Stimulated activated CD4-positive, alpha-beta T cell treated with anti-CD3 and anti-CD28 coated beads, Interleukin-1b, Interleukin-23, amount 100 ng/mL, for 1 hour (primary cell): ENCODE measurements at places on chromosomes 3 and 15.

DNA sequence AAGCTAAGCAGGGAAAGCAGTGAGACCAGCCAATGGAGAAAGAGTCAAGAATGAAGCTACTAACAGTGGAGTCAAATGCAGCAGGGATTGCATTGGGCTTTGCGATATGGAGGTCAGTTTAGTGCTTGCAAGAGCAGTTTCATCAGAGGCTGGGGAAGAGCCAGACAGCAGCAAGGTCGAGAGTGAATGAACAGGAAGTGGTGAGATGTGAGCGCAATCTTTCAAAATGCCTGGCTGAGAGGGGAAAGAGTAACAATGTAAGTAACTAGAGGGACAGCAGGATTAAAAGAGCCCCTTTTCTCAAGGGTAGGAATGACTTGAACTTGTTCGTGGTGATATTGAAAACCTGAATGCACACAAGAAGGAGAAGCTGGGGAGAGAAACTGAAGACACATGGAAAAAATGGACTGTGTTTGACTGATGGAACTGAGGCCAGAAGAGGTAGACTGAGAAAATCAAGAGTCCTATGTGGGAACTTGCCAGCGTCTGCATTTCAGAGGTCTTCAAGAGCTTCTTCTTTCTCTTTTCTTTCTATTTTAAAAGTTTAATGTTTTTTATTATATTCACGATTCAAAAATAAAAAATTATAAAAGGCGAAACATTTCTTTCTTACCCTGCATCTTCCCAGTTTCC, 30.6 kb upstream of the GPR160 start:
- no peak for DNase-seq

GRCh38 chr3:150738688-150739087, 24.3 kb downstream of the SIAH2 start:
- no peak for DNase-seq

DNA sequence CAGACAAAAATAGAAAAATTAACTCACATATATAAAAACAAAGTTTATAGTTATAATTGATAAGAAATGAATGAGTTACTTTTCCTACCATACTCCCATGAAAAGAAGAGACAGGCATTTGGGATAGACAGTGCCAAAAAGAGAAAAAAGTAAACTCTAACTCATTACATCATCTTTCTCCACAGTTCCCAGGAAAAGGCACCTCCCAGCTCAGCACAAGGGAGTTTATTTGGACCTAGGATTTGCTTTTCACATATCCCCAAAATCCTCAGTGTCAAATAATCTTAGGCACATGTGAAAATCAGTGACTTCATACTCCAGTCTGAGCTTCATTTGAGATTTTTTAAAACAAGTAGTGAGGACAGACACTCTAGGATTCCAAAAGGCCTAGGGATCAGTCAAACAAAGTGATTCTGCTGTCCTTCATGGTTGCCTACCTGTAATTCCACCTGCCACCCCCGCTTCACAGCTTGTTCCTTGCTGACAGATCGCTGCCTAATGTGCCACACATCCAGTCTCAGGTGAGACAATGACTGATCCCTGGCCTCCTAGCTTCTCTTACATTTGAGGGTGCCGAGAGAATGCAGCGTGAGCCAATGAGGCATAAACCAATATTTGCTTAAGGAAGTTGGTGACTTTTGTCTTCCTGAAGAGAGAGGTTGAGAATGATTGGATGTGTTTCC, 573.7 kb downstream of the TBL1XR1 start:
- DNase-seq, result no peak

DNA sequence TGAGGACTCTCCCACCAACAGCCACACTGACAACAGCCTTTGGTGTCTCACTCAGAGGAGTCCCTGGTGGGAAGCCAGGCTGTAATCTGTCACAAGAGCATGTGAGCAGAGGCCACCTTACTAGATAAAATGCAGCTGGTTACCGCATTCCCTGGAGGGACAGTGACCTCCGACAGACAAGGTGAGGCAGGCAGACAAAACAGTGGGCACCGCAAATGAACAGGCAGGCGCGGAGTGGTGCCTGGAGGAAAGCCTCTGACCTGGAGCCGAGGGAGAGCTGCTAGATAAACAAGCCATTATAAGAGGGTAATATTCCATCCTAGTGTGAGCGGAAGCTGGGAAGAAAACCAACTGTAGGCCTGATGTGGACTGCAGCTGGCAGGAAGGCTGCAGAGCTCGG, 736.4 kb downstream of the FHIT start:
- no peak for DNase-seq

DNA sequence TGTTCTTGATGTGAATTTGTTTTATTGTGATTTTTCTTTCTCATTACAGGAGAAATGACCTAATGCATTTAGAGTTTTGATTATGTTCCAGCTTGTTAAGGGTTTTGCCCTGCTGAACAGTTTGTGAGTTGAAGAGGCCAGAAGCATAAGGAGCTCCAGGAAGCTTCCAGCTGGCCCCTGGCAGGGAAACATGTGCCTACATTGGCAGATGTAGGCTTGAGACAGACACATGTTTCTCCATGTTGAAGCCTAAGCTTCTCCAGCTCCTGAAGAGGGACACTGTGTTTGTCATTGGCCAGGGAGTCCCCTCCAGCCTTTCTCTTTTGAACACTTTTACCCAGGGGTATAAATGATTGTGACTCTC, 88.4 kb downstream of the ASB7 start:
- no peak for DNase-seq

DNA sequence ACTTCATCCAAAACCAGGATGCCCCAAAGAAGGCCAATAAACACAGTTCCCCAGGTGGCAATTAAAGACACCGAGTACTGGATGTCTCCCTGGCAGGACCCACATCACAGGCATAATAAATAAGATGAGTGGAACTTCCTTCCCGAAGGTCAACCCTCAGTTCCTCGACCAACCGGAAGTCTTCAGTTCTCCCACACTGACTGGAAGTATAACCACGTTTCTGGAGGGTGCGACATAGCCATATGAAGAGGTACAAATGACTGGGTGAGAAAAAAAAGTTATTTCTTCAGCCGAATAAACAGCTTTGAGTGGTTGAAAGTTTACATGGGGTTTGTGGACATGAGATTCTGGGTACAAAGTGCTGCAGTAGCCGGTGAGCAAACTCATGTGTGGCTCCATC, 34.6 kb upstream of the MUC13 start:
- no peak for DNase-seq

- DNase-seq, result no peak
Observed at GRCh38 chr3:111619833-111620232, 24.7 kb upstream of the ZBED2 start.
